AG09309 (cell line): ENCODE measurements at places on chromosomes 3 and 15.

DNA sequence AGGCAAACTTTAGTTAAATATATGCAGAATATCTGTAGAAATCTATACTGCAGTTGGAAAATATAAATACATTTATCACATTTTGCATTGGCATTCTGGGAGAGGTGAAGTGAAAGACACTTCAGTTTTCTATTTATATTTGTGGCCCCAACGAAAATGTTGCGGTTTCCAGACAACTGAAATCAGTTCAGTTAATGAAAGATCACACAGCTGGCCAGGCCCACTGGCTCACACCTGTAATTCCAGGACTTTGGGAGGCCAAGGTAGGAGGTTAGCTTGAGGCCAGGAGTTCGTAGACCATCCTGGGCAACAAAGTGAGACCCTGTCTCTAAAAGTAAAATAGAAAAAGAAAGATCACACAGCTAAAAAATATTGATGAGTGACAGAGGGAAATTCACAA lies 11.9 kb upstream of the CLASP2 start:
- DNase-seq, result no peak

- no peak for DNase-seq
These were observed 53.5 kb downstream of the WWTR1 start for GRCh38 chr3:149604125-149604875.

GRCh38 chr3:172562871-172563865 lies 39.9 kb upstream of the TNFSF10 start:
- peak; percentile 94 for DNase-seq

- no peak for DNase-seq
These were observed 495.6 kb downstream of the LPP start for GRCh38 chr3:188649521-188649920.

GRCh38 chr15:70672081-70672480 lies 91.3 kb downstream of the UACA start:
- no peak for DNase-seq

DNA sequence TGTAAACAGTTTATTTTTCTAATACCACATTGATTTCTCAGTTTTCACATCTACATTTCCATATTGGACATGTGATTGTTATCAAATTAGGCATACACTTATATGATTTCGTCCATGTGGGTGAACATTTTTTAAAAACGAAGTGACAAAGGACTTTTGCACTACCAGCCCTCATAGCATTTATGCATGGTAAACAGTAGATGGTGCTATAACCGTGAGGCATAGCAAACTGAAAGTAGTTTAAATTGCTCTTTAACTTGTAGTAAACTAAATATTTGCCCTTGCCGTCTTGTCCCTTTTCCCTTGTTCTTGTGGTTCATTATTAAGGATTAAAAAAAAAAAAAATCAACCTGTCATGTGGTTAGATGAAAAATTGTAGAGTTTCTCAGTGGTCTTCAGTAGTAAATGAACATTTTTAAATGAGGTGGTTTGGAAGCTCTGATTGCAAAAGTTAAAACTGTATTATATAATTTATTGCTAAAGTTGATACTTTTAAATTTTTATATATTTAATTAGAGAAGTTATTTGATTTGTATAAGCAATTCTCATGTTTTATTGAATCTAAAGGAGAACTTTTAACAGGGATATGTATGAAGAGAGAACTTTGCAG lies 24.0 kb downstream of the STX19 start:
- DNase-seq, result peak; percentile 46

DNA sequence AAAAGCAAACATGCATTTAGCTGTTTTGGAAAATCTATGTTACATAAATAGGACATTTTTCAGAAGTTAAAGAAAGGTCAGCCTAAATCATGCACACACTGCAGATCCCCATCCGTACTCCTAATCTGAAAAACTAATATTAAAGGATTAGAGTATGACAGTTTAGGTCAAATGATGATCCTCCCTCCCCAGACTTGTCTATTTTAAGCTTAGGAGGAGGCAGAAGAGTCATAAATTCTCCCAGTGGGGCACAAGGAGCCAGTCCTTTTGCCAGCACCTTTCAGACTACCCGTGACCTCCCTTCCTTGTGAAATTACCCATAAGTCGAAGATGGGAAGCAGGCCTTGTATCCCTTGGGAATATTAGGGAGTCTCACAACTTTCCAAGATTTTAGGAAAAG lies 78.0 kb downstream of the TGFBR2 start:
- no peak for DNase-seq

- no peak for DNase-seq
These were observed 77.4 kb downstream of the LSAMP start for GRCh38 chr3:116367761-116368395.

- DNase-seq, result no peak
These were observed 9.0 kb downstream of the UBXN7 start for GRCh38 chr3:196423044-196423781.

GRCh38 chr3:32405711-32406323 lies 14.2 kb downstream of the CMTM7 start:
- DNase-seq, result no peak
